ENCODE measurements at places on chromosomes 2 and 18.

DNA sequence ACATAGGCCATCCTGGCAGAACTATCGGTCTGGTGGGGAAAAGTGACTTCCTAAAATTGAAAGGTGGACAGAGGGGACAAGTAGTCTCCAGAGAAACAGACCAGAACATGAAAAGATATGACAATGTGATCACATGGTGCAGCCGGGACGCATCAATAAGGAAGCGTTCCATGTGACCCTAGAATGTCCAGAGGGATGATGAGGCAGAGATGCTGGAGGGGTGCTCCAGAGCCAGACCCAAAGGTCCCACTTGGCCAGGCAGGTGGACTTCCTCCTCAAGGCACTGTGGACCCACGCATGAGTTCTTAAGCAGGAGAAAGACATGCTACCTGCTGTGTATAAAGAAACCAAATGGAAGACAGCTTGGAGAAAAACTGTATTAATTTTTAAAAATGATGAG lies 50.2 kb downstream of the CDH2 start:
- DNase-seq: no peak

- DNase-seq: no peak
Observed at GRCh38 chr2:171142398-171142797, 18.3 kb downstream of the TLK1 start.

GRCh38 chr2:241020201-241020600 lies 21.8 kb downstream of the SNED1 start:
- DNase-seq: no peak

GRCh38 chr2:45986509-45986908 lies 310.7 kb upstream of the EPAS1 start:
- DNase-seq: no peak

- peak; percentile 50 for DNase-seq
Observed at GRCh38 chr18:75070625-75071483, 138.1 kb downstream of the PTGR3 start.

- no peak for DNase-seq
Observed at GRCh38 chr2:49102146-49102545, 52.2 kb downstream of the FSHR start.

DNA sequence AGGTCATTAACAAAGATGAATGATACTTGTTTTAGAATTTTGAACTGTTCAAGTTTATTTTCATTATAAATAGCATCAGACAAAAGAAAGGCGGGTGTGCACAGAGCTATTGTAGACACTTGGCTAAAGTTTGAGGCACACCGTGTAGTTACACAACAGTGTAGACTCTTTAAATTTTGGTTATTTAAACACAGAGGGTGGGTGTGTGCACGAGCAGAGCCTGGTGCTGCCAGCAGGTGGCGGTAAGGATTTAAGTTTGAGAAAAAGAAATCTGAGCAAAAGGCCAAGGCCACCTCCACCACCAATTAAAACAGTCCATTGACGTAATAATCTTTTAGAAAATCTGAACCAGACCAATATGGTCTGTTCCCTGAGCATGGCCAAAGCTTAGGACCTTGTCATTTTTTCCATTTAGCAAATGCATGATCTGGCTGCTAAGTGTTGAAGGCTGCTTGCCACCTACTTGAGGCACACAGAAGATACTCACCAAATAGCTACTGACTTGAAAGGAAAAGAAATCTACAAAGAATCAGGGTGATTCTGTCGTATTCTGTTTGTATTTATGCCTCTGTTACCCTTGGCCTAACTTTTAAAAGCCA lies 14.3 kb downstream of the COPS7B start:
- no peak for DNase-seq

GRCh38 chr2:16459606-16460005 lies 206.0 kb downstream of the CYRIA start:
- DNase-seq: no peak

- DNase-seq: no peak
Observed at GRCh38 chr2:200156166-200156835, 150.2 kb upstream of the SPATS2L start.

DNA sequence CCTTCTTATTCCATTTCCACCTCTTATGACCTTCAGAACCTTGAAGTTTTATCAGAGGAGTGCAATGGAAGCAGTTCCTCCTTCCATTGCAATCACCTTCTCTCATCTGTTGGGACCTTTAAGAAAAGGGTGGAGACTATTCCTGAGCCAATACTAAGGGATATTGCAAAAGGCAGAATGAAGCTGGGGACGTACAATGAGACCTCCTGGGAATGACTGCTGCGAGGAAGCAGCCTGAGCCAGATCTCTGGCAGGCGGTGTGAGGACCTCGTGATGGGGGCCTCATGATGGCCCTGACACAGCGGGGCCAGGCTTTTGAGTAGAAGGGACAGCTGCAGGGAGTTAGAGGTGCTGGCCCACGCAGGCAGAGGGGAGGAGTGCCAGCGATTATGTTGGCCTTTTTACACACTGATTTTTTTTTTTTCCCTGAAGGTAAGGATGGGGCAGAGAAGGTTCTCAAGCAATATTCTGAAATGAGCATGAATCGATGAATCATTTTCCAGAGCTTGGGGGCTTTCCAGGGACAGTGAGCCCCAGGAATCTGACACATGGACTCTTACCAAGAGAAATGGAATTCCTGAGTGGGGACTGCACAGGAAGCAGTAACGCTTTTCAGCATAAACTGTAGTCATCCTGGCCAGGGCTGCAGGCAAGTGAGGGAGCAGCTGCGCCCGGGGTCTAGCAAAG lies 40.0 kb upstream of the LAPTM4A start:
- DNase-seq: no peak

DNA sequence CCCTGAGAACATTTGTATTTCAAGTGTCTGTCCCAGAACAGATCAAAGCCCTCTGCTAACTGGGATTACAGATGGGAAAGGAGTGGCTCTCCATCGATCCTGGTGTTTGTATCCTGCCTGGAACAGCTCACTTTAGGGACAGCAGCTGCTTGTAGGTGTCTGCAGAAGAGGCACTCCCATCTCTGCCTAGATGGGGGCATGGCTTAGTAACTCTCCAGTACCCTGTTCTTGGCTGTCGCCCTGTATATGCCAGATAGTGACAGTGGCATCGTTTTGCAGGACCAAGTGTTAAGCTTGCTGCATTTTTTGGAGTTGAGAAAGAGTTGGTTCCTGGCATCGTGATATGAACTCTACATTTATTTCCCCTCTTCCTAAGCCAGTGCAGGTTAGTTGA lies 189.9 kb downstream of the SH3RF3 start:
- DNase-seq: no peak

- no peak for DNase-seq
Observed at GRCh38 chr18:76454418-76454817, 40.6 kb downstream of the ZNF516 start.

DNA sequence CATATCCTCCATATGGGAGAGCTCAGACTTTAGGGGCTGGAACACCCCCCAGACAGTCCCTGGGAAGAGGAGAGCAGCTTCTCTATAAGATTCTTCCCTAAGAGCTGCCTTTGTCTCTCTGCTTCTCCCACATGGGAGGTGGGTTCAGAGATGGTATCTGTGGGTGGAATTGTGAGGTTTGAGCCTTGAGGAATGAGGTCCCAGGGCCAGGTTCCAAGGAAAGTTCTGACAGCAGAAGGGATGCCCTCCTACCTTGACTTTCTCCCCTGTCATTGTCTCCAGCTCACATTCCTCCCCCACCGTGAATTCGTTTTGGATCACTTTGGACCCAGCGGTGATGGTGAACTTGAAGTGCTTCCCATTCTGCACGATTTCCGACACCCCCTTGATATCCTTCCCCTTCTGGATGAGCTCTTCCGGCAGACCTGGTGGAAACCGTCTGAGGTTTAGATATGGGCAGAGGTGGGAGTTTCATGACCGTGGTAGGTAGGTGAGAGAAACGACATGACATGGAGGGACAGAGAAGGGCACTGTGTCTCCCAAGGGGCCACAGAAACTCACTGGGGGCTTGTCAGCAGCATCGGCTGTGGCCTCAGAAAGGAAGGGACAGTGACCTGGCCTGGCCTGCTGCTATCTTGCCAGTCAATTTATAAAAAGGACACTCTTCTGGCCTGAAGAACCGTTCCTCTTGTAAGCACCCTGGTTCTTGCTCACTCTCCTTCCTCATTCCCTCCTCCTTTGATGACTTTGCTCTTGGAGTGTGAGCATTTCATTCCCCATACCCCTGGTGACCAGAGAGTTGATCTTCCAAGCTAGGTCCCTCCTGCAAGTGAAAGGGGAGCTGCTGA lies 1.7 kb downstream of the FABP1 start:
- DNase-seq: no peak

DNA sequence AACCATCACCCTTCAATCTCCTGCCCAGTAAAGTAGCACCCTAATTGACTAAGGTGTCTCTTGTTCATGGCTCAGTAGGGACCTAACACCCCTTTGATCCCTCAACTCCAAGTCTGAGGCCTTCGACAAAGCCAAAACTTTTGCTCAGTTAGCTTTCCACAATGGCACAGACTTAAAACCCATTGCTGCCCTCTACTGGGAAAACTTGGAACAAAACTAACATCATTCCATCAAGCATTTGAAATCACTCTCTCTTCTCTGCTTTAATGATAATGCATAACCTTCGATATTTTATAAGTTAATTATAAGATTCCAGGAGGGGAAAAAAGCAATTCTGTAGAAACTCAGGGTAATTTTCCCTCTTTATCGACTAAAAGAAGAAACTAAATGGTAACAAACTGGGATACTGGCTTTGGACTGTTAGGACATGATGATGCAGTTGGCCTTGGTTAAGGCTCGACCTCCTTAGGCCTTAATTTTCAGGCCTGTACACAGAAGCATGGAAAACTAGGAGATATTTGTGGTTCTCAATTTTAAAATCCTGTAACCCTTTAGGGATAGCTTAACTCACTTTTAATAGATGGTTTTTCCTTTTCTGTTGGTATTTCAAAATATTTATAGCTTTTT lies 127.8 kb downstream of the STK39 start:
- DNase-seq: no peak

DNA sequence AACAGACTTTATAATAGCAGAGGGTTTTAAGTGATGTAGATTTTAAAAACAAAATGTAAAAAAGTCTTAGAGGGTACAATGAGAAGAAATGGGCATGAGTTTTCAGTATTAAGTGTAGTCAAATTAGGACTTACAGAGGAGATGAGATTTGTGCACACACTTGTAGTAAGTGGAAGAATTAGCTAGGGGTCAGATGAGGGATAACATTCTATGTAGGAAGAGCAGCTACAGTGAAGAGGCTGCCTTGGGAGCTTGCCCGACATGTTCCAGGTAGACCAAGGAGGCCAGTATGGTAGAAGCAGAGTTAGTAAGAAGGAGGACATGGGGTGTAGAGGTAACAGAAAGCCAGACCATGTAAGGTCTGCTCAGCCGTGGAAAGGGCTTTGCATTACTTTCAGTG lies 189.2 kb upstream of the DSEL start:
- no peak for DNase-seq

DNA sequence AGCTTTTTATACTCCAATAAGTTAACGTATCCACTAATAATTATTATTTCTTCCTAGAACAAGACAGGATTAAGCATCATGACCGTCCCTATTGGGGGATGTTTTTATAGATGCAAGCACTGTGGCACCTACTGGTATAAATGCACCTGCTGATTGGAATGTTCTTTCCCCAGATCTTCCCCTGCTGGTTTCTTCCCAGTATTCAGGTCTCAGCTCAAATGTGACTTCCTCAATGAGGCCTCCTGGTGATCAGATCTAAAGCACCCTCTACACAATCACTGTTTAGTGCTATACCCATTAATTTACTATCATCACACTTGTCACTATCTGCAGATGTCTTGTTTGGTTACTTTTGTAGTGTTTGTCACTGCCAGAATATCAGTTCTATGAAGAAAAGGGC lies 3.9 kb upstream of the TYMS start:
- DNase-seq: no peak

DNA sequence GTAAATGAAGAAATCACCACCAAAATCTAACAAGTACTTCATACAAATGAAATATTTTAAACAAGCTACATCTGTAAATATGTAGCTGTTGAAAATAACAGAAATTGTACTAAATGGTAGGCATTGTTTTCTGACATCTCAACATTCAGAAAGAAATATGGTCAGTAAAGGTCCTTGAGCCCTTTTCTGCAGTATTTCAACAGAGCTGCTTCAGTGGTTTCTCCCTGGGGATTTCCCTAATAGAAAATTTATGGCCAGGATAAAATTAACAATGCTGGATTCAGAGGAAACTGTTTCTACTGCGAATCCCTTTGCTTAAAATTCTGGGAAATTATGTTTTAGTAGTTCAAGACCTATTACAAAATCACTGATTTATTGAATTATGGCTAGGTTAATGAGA lies 256.6 kb downstream of the PIEZO2 start:
- no peak for DNase-seq

DNA sequence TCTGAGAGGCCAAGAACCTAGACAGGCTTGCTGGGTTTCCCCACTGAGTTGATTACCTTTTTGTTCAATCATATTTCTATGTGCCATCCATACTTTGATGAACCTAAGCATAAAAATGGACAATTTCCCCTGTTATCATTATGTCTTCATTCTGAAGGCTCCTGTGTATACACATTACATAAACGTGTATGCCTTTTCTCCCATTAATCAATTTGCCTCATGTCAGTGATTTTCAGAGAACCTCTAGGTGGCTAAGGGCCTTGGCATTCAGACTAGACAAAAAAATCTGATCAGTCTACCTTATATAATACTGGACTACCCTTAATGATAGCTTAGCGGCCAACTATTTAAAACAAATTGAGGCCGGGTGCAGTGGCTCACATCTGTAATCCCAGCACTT lies 4.1 kb upstream of the PEX13 start:
- DNase-seq: no peak

- DNase-seq: no peak
Observed at GRCh38 chr2:237979331-237979730, 12.5 kb downstream of the UBE2F start.

DNA sequence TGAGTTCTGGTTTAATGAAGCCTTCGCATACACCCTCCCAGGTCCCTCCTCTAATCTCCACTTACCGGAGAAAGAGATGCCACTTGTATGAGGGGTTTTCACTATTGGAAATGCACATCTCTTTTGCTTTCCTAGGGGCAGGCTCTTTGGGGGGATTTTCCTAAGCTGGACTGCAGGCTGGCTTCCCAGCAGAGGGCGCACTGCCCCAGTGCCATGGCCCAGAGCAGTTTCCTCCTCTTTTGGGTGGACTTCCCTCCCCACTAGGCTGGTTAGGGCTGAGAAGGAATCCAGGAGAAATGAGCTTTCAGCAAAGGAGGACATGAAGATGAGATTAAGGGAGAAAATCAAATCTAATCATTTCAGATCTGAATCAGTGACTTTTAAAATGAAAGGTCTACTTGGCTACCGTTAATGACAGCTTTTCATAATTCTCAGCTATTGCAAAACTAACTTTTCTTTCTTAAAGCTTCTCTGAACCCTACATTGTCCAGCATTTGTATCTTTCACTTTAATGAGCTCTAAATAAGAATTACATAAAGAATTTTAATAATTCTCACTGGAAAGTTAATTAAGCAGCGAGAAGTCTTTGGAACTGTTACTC lies 784.1 kb upstream of the FANCL start:
- peak; percentile 3 for DNase-seq

GRCh38 chr2:73034661-73035375 lies 36.7 kb downstream of the SFXN5 start:
- DNase-seq: no peak

GRCh38 chr2:172991031-172991430 lies 84.6 kb upstream of the MAP3K20 start:
- DNase-seq: no peak

Data from activated T-cell treated with anti-CD3 and anti-CD28 coated beads for 1 hour (primary cell).